ENCODE measurements at places on chromosomes 7 and 10.

- no peak for DNase-seq
These were observed 145.3 kb downstream of the EVX1 start for GRCh38 chr7:27387864-27388263.

DNA sequence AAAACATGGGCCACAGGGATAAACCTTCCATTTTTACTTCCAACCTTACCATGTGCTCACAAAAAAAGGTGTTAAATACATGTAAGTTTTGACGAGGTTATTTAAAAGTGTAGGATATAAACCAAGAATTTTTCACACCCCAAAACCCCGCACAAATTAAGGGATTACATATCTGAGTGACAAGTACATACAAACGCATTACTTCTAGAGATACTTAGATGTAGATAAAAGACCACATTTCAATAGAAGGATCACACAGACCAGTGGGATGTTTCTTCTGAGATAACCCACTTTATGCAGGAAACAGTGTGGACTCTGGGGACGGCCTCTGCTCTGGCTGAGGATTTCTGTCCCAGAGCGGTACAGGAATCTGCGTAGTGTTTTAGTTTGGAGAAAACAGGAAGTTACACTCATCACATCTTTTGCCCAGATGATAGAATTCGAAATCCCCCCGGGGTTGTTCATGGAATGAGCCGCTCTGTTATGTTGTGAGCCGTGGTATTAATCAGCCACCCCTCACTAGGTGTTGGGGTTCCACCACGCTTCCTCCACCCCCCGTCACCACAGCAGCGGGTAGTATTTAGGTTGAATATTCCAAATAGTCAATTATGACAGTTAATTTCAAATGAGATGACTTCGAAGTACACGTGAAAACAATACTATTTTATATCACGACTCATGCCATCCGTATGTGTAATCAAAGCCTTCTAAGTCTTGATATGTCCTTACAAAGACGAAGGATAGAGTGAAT, 1.3 kb upstream of the CUL1 start:
- peak; percentile 33 for DNase-seq

DNA sequence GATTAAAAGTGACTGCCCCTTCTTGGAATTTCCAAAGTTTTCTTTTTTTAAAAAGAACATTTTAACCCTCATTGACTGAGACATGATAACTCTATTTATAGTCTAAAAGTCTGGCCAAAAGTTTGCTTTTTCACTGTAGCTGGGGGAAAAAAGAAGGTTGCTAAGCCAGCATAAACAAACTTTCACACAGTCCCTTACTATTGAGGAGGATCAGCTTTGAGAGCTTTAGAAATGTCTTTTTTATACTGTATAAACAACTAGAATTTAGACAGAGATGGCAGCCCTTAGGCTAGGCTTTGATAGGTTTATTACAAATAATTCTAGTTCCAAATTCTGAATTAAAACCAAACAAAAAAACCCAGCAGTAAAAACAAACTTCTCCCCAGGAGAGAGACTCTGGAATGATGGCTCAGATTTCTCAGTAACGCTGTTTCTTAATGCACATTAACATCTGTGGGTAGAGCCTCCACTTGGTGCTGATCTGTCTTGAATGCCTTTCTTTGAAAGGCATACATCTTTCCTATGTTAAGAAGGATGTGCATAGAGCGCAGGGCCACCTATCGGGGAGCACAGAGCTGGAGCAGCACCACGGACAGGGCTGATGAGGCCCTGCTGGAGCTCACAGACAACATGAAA, 100.9 kb upstream of the PDLIM1 start:
- no peak for DNase-seq

DNA sequence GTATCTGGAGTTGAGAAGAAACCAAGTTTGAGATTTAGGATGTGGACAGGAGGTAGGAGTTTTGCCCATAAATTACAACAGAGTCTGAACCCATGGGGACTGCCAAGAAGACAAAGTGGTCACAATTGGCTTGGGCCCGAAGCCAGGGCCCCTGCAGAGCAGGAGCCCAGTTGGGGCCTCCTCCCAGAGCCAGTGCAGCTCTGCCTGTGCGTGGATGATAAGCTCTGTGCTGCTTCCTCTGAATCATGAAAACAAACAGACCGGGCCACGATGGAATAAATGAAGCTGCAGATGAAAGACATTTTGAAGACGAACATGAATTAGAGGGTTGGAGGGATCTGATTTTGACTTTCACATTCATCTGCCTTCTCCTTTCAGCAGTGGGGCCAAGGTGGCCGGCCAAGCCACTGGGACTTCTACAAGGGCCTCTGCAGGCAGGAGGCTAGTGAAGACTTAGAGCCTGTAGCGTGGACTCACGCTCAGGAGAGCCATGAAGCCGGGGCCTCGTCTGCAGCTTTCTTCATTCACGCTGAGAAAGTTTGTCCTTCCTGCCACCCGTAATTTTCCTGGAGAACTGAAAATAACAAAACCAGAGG, 156.8 kb upstream of the LYZL1 start:
- no peak for DNase-seq

Data from activated CD4-positive, alpha-beta T cell treated with anti-CD3 and anti-CD28 coated beads for 4 hours (primary cell).